Gastrocnemius medialis (tissue), 4 donors: ENCODE measurements at places on chromosomes 7 and 10. TPM values are rescaled to one million over a fixed set of nuclear protein-coding genes. Genes with fewer than 3 reads are reported as not detected.

The TMEM213 gene
- total RNA-seq = not detected

GRCh38 chr10:90451283-90451682, 406.6 kb downstream of the HTR7 start:
- no peak for DNase-seq

DNA sequence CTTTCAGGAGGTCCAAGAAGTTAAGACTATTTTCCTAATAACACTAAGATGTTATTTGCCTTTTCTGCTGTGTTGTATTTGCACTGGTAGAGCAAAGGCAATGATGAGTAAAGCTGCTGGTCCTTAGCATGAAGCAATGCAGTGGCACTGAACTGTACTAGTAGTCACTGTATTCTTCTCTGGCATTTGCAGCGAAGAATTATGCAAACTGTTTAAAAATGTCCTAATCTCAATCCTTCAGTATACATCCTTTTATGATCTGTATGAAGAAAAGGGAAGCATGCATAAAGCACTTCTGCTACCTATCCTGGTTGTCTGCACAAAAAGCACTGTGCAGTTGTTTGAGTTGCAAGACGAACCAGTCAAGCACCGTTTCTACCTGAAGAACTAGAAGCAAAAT, 20.4 kb downstream of the IGF2BP3 start:
- no peak for DNase-seq

GRCh38 chr10:128369101-128369650, 243.0 kb upstream of the MKI67 start:
- DNase-seq = no peak

- no peak for DNase-seq
Measured at GRCh38 chr10:97898429-97898828, 48.8 kb downstream of the GOLGA7B start.

DNA sequence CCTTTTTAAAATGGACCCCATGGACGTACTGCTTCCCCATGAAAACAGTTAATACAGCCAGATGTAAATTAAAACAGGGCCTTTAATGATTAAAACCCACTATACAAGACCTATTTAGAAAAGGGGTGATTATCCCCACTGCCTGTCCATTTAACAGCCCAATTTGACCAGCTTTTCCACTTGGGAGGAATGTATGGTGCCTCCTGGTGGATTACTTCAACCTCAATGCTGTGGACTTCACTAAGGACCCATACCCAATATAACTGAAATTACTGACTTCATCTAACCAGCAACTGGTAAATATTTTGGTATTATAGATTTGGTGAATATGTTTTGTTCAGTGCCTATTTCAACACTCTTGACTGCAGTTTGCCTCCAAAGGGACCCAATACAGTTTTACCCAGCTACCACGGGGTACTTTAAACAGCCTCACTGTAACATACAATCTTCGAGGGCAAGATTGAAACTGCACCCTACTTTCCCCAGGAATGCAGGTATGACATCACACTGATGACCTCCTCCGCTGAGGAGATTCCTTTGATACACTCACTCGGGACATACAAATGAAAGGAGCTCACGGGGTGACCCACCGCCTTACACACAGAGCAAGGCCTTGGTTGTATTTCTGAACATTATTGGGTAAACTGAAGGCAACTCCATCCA, 192.8 kb downstream of the DNAJC1 start:
- no peak for DNase-seq

- no peak for DNase-seq
Measured at GRCh38 chr10:62692085-62692484, 112.4 kb upstream of the ADO start.

GRCh38 chr10:26550774-26551526, 112.8 kb downstream of the APBB1IP start:
- no peak for DNase-seq
